ENCODE measurements at places on chromosomes 12 and 14. TPM values are rescaled to one million over a fixed set of nuclear protein-coding genes. Genes with fewer than 3 reads are reported as not detected.

The SERPINA5 gene
- 1.7 TPM for total RNA-seq

The KRT81 gene
- total RNA-seq: 10.8 TPM

The ACIN1 gene
- total RNA-seq: 43.9 TPM

The CLEC4D gene
- total RNA-seq: not detected

The PZP gene
- total RNA-seq: not detected

The FGD4 gene
- total RNA-seq: 2.2 TPM

The CIROP gene
- total RNA-seq: not detected

The EFCAB11 gene
- 14.3 TPM for total RNA-seq

The NAA25 gene
- 35.8 TPM for total RNA-seq

The KRT83 gene
- total RNA-seq: not detected

The ACRBP gene
- total RNA-seq: not detected

The PMEL gene
- 0.87 TPM for total RNA-seq

The HOXC11 gene
- 1.1 TPM for total RNA-seq

The AGAP2 gene
- 0.99 TPM for total RNA-seq

The MYO1H gene
- not detected for total RNA-seq

DNA sequence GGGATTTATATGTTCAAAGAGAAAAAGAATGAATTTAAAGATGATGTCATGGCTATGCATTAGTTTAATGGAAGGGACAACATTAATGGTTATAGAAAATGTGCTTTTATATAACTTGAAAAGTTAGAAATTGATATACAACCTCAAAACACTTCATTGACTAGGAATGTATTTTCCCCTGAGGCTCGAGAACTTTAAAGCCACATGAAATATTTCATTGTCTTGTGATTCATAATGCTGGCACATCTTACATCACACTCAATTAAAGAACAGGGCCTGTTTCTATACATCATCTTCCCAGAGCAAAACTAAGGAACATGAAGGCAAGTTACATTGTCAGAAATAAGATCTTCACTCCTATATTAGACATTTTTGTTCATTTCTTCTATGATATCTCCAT is 35.2 kb upstream of the PAWR start:
- no peak for DNase-seq

- DNase-seq: no peak
These were observed 3.5 kb downstream of the SLC35E3 start for GRCh38 chr12:68749443-68749842.

GRCh38 chr12:4938900-4939299 is 29.2 kb downstream of the KCNA1 start:
- DNase-seq: no peak

GRCh38 chr12:62519043-62519442 is 52.4 kb downstream of the MON2 start:
- no peak for DNase-seq

DNA sequence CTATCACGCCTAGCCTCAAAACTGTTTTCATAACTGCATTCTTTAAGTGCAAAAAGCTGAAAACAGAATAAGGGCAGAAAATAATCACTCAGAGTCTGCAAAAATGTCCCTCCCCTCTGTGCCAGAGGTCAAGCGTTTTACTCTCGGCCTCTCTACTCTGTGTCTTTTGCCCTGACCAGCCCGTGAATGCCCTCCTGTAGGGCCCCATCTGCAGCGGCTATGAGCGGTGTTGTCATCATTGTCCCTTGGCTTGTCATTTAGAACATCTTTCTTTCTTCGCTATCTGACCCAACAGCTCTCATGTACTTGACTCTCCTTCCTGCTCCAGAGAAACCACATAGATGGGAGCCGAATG is 21.7 kb downstream of the ELK3 start:
- no peak for DNase-seq

GRCh38 chr12:74985986-74986319 is 223.7 kb downstream of the KCNC2 start:
- no peak for DNase-seq

- peak; percentile 88 for DNase-seq
These were observed 1.2 kb downstream of the MGP start for GRCh38 chr12:14884458-14884878.

GRCh38 chr14:106210650-106211049 is 684.3 kb downstream of the TMEM121 start:
- no peak for DNase-seq

DNA sequence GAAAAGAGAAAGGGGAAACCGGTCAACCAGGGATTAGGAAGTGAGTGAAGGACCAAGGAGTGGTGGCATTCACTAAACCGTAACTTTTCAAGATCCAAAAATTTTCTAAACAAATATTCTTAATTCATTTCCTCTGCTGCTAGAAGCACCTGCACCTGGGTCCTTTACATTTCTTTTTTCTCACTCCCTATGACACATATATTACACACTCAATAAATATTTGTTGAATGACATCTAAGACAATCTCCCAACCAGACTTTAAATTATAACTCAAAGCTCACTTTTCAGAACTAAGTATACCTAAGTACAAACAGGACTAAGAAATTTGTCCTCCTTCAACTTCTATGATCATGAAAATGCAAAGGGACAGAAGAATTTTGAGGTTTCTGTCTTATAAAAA is 11.1 kb downstream of the TTC5 start:
- DNase-seq: no peak

- no peak for DNase-seq
These were observed 17.9 kb downstream of the WASHC3 start for GRCh38 chr12:102043928-102044327.

DNA sequence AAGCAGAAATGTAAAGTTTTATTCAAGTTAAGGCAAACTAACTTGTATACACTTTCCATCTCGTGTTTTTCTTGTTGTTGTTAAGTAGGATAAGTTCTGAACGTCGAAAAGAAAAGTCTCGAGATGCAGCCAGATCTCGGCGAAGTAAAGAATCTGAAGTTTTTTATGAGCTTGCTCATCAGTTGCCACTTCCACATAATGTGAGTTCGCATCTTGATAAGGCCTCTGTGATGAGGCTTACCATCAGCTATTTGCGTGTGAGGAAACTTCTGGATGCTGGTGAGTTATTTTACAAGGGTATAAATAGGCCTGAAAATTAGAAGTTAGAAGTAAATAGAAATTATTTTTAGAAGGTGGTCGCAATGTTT is 25.0 kb downstream of the HIF1A start:
- DNase-seq: no peak

- DNase-seq: peak; percentile 87
These were observed 1.4 kb upstream of the ZFP36L1 start for GRCh38 chr14:68794130-68794850.

GRCh38 chr12:100101000-100101399 is 41.7 kb downstream of the BLTP3B start:
- no peak for DNase-seq

DNA sequence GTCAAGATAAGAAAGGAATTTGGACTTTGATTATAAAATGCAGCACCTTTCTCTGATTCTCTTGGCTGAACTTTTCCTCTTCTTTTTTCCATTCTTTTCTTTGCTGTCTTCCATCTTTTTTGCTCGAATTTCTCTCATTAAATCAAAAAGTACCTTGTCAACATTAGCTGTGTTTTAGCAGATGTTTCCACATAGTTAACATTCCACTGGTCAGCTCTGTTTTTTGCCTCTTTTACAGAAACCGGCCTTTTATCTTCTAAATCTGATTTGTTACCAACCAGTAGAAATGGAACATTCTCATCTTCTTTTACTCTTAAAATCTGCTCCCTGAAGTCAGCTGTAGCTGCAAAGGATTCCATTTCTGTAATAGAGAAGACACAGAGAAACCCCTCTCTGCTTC is 71.1 kb upstream of the SYT1 start:
- no peak for DNase-seq

GRCh38 chr12:262817-263216 is at the start of gene SLC6A13:
Gene SLC6A13, minus strand, starts transcription at chr12:262836. Its CDS starts 2,784 bp downstream, at chr12:260052.
- DNase-seq: no peak

- DNase-seq: no peak
These were observed 334.4 kb downstream of the EMP1 start for GRCh38 chr12:13530966-13531365.

DNA sequence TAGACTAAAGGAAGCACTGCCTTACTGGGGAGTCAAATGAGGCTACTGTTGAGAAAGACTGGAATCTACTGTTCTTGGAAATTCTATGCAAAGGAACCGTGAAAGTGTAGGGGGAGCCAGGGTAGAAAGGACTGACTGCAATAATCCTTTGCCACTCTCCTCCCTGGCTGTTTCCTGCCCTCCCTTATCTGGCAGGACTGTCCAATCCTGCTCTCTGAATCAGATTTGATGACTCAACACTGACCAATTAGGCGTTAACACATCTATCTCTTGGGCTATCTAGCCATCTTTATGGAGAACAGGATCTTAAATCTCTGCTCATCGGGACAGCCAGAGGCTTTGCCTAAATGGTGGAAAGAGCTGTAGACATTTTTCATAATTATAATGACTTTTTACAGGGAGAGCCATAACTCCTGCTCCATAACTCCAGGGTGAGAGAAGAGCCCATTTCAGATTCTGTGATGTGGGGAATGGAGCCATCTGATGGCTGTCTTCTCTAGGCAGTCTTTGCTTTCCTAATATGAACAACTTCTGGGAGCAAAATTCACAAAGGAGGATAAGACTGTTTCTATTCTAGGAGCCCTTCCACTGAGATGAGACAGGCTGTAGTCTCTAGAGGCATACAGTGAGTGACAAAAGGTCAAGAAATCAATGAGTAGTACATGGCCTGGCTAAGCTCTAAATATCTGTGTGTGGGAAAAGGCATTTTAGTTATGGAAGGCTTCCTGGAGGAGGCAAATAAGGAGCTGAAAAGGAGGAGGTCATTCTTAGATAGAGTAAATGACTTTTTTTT is 68.9 kb upstream of the CISTR start:
- peak; percentile 21 for DNase-seq

GRCh38 chr12:29073631-29074239 is 75.3 kb upstream of the FAR2 start:
- DNase-seq: peak; percentile 34

DNA sequence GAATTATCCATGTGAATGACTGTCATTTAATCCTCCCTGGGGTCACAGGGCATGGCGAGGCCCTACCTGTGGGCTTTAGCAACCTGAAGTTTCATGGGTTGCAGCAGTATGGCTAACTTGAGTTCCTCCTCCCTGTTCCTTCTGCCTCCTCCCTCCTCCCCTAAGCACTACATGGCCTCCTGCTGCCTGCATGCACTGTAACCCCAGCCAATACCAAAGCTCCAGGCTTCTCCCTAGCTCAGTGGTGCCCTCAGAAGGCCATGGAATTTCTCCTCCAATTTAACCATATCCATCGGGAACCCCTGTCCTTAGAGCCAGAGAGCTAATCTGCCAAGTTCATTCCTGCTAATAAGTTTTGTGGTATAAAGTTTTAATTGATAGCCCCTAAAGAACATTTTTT is 95.1 kb downstream of the NT5DC3 start:
- no peak for DNase-seq

DNA sequence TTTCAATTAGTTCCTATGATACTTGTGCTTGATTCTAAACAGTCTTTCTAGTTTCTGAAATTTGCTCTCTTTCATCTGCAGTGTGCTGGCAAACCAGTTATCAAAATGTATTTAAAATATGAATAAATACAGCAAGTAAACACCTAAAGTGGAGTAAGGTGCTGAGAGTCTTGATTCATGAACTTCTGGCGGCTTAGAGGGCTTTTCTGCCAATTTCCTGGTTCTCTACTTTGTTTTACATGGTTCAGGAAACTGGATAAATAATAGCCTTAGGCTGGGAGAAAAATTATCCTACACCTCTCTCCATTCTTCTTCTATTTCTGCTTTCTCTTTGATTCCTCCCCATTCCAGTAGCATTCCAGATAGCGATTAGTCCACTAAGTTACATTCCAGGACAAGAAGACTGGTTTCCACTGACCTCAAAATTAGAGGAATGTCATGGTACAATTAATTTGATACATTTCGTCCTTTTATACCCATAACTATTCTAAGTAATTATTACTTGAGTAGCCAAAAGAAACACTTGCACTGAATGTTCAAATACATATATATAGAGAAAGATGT is 14.9 kb downstream of the ATP2B1 start:
- DNase-seq: no peak

- no peak for DNase-seq
These were observed 18.1 kb upstream of the KIF21A start for GRCh38 chr12:39461059-39461458.

- DNase-seq: peak; percentile 5
These were observed 488.0 kb upstream of the STXBP6 start for GRCh38 chr14:25537846-25538455.

All from H4 (cell line).